ENCODE measurements at places on chromosomes 5 and 9.

DNA sequence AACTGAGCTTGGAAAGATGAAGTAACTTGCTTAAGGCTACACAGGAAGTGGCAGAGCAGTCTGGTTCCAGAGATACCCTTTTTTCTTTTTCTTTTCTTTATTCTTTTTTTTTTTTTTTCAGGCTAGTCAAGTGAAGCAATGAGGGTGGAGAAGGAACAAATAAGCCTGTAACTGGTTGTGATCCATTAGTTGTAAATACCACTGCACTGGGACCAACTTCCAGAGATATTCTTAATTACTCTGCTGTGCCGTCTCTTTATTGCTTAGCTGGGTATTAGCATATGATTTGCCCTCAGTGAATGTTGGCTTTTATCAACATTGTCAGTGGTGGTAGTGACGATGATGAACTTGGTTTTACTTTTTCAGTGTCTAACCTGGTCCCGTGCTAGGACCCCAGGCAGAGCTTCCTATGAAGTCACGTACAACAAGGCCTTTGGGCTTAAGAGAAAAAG is 26.7 kb downstream of the LNPEP start:
- DNase-seq = no peak

- no peak for DNase-seq
These were observed 22.0 kb upstream of the SPINK1 start for GRCh38 chr5:147853372-147853987.

GRCh38 chr9:99818500-99818899 is 3.2 kb upstream of the NR4A3 start:
- DNase-seq = no peak

DNA sequence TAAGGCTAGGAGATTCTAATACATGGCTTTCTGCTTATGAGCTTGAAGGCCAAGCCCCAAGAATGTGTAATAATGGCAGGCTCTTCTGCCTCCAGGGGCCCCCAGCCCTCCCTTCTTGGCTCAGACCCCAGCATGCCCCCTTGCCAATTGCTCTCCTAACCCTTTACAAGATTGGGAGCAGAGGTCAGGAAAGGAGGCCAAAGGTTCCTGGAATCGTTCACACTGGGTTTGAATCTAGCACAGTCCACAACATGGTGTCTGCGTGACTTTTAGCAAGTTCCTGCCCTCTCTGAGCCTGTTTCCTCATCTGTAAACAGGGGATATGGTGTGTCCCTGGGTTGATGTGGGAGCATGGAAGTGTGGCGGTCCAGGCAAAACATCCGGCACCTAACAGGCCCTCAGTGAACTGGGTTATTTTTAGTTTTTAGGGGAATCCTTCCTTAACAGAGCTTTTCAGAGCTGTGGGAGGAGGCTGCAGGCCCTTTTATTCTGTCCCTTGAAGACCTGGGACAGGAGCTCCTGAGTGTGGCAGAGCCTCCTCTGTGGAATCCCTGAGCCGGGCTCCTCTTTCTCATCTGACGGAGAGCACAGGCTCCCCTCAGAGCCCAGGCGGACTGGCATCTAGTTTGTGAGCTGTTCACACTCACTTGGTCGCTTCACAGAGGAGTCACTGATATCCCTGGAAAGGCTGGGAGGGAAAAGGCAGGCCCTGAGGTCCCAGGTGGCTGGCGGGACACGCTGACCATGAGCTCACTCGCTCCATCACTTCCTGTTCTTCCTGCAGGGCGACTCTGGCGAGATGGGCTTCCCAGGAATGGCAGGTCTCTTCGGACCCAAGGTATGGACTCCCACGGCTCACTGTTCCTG is 23.4 kb upstream of the ORM1 start:
- no peak for DNase-seq

- no peak for DNase-seq
These were observed 87.6 kb downstream of the COL23A1 start for GRCh38 chr5:178502401-178503100.
